ENCODE measurements at places on chromosomes 2 and 18.

DNA sequence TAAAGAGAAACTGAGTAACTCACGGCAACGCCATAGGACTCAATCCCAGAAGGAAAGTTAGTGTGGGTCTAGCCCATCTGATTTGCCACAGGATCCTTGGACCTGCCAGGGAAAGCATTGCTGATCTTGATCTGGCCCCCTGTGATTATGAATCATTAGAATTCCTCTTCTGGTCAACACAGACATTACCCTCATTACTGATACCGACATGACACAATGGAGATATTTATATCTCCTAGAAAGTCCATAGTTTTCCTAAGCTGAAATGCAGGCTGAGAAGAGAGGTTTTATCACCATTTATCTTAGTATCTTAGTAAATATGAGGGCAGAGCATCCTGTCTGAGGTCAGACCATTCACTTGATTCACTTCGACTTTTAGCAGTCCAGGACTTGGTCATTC is 75.5 kb upstream of the CCDC68 start:
- no peak for DNase-seq

- no peak for DNase-seq
These were observed 26.8 kb upstream of the GPR17 start for GRCh38 chr2:127619203-127619590.

DNA sequence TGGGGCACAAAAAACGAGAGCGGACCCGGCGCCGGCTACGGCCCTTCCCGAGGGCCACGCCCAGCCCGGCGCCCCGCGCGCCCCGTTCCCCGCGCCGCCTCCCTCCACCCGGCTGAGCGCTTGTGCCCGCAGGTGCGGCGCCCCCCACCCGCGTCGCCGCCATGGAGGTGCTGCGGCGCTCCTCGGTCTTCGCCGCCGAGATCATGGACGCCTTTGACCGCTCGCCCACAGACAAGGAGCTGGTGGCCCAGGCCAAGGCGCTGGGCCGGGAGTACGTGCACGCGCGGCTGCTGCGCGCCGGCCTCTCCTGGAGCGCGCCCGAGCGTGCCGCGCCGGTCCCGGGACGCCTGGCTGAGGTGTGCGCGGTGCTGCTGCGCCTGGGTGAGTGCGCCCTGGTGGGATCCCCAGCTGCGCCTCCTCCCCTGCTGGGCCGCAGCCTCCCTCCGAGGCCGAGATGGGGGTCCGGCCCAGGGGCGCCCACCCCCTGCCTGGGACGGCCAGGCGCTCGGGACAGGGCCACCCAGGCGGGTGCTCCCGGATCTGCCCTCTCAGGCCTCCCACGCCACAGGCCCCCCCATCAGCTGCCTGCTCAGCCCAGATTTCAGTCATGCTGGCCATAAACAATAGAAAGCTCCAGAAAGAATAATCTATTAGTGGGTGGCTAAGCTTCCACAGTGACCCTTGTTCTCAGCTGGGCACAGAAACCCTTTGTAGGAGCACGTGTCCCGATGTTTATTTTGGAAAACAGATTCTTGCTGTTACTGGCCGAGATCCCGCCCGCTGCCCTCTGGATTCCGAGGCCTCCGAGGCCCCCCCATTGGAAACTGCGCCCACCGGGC is 997 bp downstream of the BOK start:
- DNase-seq, result no peak

GRCh38 chr2:204328373-204328772 is 216.9 kb upstream of the PARD3B start:
- no peak for DNase-seq

DNA sequence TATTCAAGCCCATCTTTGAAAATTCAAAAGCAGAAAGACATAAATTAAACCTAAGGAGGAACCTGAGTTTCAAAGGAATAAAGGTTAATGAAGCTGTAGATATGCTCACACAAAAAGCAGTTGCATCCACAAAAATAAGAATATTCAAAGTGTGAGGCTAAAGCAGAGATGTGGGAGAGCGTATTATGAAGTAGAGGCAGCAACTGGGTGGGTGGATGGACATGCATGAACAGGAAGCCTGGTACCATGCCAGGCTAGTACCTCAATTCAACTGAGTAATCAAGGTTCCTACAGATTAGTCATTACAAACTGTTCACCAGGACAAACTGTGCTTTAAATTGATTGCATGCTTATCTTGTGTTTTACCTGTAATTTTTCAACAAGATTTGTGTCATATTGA is 330.0 kb upstream of the PKDCC start:
- no peak for DNase-seq
